ENCODE measurements at places on chromosomes 7 and 10.

GRCh38 chr10:117543225-117544003 lies 868 bp downstream of the EMX2 start:
- no peak overlapping the region for H3K4me3 ChIP-seq
- peaks cover 89% of the 10 kb centered on the region for H3K27me3 ChIP-seq
- H3K36me3 ChIP-seq = peaks cover 3% of the 10 kb centered on the region

DNA sequence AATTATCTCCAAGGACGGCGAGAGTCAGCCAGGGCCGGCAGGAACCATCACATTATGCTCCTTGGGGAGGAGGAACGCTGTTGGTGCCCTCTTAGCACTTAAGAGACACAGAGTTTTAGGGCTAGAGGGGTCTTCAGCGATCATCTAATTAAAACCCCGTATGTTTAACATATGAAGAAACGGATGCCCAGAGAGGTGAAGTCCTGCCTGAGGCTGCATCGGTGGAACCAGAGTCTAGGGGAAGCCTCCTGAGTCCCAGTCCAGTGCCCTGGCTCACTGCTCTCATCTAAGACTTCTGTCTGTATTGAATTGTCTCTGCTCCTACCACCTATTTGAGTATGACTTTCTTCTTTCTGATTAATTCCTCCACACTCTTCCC lies 688 bp upstream of the ABCB4 start:
- H3K4me1 ChIP-seq = peaks cover 9% of the 10 kb centered on the region
- DNase-seq = no peak
- H3K27me3 ChIP-seq = peaks cover 44% of the 10 kb centered on the region
- H3K4me3 ChIP-seq = no peak overlapping the region

GRCh38 chr7:135710417-135711138 lies 17.4 kb downstream of the SLC13A4 start:
- no peak for DNase-seq
- no peaks in the 10 kb centered on the region for H3K27me3 ChIP-seq
- H3K4me3 ChIP-seq = no peak overlapping the region
- no peaks in the 10 kb centered on the region for H3K36me3 ChIP-seq
- no peak overlapping the region for H3K27ac ChIP-seq

GRCh38 chr7:96004578-96004977 lies 232.2 kb downstream of the DYNC1I1 start:
- H3K4me1 ChIP-seq = no peaks in the 10 kb centered on the region
- peaks cover 2% of the 10 kb centered on the region for H3K27me3 ChIP-seq
- DNase-seq = no peak
- H3K4me3 ChIP-seq = no peak overlapping the region

DNA sequence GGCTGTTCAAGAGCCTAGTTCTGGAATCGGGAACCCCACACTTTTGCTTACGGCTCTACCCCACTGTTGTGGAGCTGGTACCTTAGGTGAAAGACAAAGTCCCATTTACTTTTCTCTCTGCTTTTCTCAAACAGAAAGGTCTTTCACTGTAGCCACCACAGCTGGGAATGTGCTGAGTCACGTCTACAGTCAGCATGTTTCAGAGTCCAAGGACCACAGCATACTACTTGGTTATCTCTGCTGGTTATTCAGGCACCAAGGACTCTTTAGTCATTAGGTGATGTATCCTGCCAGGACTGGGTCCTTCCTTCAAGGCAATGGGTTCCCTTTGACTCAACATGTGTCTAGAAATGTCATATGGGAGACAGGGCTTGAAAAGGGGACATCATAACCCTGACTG lies 266.8 kb upstream of the STEAP1 start:
- no peaks in the 10 kb centered on the region for H3K36me3 ChIP-seq
- H3K27ac ChIP-seq = no peak overlapping the region
- H3K4me3 ChIP-seq = no peak overlapping the region
- H3K4me1 ChIP-seq = no peaks in the 10 kb centered on the region

- H3K27ac ChIP-seq = no peak overlapping the region
- peaks cover 25% of the 10 kb centered on the region for H3K4me1 ChIP-seq
- H3K27me3 ChIP-seq = no peaks in the 10 kb centered on the region
- DNase-seq = no peak
- H3K36me3 ChIP-seq = peaks cover 23% of the 10 kb centered on the region
Observed at GRCh38 chr10:131961047-131961776, 20.5 kb downstream of the BNIP3 start.

DNA sequence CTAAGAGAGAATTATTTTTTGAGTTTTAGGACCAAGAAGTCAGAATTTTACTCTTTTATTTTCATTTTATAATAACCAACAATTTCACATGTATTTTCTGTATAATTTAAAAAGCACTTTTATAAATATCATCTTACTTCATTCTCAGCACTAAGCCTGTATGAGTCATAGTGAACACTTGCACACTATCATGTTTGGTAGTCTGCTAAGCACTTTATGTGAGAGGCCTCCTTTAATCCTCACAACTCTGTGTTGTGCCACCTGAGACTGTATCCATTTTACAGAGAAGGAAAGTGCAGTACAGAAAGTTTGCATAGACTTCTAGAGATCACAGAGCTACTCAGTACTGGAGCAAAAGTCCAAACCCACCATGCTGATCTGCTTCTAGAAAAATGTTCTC lies 939.6 kb downstream of the NRG3 start:
- no peaks in the 10 kb centered on the region for H3K4me1 ChIP-seq

DNA sequence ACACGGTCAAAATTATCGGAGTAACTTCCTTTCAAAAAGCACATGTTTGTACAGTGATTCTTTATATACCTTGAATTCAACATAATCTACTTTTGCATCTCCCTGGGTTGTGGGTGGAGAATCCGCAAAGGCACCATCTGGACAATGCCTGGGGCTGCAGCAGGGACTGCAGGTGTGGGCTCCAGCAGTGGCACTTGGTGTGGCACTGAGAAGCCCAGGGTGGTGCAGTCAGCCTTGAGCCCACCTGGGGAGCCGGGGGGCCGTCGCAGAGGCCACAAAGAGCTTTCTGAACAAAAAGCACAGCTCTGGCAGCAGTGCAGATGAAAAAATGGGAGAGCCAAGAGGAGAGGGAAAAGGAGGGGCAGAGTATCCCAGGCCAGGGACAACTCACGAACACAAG lies 22.2 kb downstream of the PARD3 start:
- no peak overlapping the region for H3K27ac ChIP-seq
- no peak overlapping the region for H3K4me3 ChIP-seq
- H3K27me3 ChIP-seq = no peaks in the 10 kb centered on the region

DNA sequence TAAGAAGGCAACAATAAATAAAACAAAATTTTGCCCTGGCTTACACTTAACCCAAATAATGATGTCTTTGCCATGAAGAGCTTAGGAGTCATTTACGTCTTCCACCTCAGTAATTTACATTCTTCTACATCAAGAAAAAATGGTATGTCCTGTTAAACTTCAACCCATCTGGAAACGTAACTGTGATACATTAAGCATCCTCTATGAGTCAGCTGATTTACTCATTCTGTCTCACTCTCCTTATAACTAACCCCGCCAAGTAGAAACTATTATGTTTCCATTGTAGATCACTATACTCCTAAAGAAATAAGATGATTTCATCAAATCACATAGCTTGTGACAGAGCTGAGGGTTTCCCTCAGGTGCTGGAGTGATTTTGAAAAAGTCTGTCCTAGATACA lies 330.7 kb downstream of the CDC14C start:
- H3K27ac ChIP-seq = no peak overlapping the region
- no peaks in the 10 kb centered on the region for H3K36me3 ChIP-seq
- no peaks in the 10 kb centered on the region for H3K4me1 ChIP-seq
- no peaks in the 10 kb centered on the region for H3K27me3 ChIP-seq
- no peak for DNase-seq
- no peak overlapping the region for H3K4me3 ChIP-seq

DNA sequence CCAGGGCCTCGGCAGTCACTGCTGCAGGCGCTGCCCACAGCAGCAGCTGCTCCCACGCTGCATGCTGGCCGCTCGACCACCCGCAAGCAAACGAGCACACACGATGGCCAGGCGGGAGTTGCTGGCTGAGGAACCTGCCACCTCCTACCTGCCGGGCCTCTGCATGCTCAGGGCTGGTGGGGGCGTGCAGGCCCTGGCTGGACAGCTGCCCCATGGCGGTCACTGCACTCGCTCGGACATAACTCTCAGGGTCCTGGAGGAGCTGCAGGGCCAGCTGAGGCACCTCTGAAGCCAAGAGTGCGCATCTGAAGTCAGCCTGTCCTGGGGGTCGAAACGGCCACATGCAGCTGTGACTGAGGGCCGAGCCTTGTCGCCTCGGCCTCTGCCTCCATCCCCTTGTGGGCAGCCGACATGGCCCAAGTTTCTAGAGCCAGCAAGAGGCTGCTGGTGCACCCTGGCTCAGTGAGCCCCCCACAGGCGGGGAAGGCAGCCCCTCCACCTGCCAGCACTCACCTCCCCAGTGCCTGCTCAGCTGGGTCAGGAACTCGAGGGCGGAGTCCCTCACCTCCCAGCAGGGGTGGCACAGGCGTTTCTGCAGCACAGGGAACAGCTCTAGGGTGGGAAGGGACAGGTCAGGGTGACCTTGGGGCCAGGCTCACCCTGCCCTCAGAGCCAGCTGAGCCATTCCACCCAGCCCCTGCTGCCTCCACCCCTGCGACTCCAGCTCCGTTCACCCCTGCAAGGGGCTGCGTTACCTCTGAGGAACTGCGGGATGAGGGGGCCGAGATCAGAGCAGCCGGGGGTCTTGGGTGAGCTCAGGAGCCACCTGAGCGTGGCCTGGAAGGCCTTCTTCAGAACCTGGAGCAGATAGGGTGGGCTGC lies 16.1 kb downstream of the BRAT1 start:
- no peak for DNase-seq
- H3K4me1 ChIP-seq = no peaks in the 10 kb centered on the region
- H3K27me3 ChIP-seq = no peaks in the 10 kb centered on the region
- H3K36me3 ChIP-seq = peaks cover 3% of the 10 kb centered on the region

- no peak overlapping the region for H3K27ac ChIP-seq
- no peak for DNase-seq
- no peak overlapping the region for H3K4me3 ChIP-seq
- H3K27me3 ChIP-seq = no peaks in the 10 kb centered on the region
- H3K4me1 ChIP-seq = peaks cover 10% of the 10 kb centered on the region
- no peaks in the 10 kb centered on the region for H3K36me3 ChIP-seq
Observed at GRCh38 chr10:72044417-72045041, 43.8 kb downstream of the SPOCK2 start.

- no peak overlapping the region for H3K27ac ChIP-seq
- H3K36me3 ChIP-seq = no peaks in the 10 kb centered on the region
- H3K4me3 ChIP-seq = no peak overlapping the region
- no peaks in the 10 kb centered on the region for H3K27me3 ChIP-seq
Observed at GRCh38 chr10:88115968-88116367, 252.5 kb downstream of the PTEN start.

DNA sequence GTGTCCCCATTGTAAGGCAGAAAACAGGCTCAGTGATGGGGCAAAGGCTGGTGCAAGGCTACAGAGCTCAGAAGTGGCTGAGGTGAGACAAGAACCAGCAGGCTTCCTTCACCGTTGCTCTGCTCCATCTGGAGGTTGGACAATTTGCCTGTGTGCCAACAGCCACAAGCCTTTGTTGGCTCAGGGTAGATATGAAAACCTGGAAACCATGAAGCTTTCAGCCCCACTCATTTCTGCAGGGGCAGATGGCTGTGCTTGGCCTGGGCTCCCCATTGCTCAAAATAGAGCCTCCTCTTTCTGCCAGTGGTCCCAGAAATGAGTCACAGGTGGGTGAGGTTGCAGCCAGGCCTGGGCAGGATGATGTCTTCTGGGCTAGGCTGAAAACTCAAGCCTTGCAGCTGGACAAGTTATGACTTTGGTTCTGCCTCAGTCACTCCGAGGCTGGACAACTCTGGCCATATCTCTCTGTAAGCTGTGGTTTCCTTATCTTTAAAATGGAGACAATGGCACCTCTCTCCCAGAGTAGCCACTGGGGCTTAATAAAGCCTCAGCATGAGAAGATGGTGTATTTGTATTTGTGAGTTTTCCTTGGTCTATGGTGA lies 12.2 kb upstream of the ZNF273 start:
- H3K4me1 ChIP-seq = peaks cover 10% of the 10 kb centered on the region
- peaks cover 51% of the 10 kb centered on the region for H3K27me3 ChIP-seq

GRCh38 chr10:8424555-8425211 lies 370.2 kb downstream of the GATA3 start:
- peaks cover 4% of the 10 kb centered on the region for H3K36me3 ChIP-seq
- H3K4me1 ChIP-seq = peaks cover 25% of the 10 kb centered on the region
- H3K4me3 ChIP-seq = no peak overlapping the region

GRCh38 chr10:132937861-132938260 lies 4.5 kb downstream of the CFAP46 start:
- peaks cover 38% of the 10 kb centered on the region for H3K27me3 ChIP-seq
- no peak for DNase-seq
- no peaks in the 10 kb centered on the region for H3K36me3 ChIP-seq
- peaks cover 7% of the 10 kb centered on the region for H3K4me1 ChIP-seq

- H3K27ac ChIP-seq = no peak overlapping the region
- H3K4me3 ChIP-seq = no peak overlapping the region
- H3K27me3 ChIP-seq = peaks cover 6% of the 10 kb centered on the region
- no peaks in the 10 kb centered on the region for H3K4me1 ChIP-seq
Observed at GRCh38 chr7:96116173-96116572, 205.7 kb downstream of the SLC25A13 start.

GRCh38 chr10:72665925-72666324 lies 26.0 kb upstream of the MCU start:
- DNase-seq = no peak
- H3K27me3 ChIP-seq = peaks cover 5% of the 10 kb centered on the region
- H3K4me3 ChIP-seq = no peak overlapping the region
- H3K4me1 ChIP-seq = no peaks in the 10 kb centered on the region
- H3K36me3 ChIP-seq = no peaks in the 10 kb centered on the region

DNA sequence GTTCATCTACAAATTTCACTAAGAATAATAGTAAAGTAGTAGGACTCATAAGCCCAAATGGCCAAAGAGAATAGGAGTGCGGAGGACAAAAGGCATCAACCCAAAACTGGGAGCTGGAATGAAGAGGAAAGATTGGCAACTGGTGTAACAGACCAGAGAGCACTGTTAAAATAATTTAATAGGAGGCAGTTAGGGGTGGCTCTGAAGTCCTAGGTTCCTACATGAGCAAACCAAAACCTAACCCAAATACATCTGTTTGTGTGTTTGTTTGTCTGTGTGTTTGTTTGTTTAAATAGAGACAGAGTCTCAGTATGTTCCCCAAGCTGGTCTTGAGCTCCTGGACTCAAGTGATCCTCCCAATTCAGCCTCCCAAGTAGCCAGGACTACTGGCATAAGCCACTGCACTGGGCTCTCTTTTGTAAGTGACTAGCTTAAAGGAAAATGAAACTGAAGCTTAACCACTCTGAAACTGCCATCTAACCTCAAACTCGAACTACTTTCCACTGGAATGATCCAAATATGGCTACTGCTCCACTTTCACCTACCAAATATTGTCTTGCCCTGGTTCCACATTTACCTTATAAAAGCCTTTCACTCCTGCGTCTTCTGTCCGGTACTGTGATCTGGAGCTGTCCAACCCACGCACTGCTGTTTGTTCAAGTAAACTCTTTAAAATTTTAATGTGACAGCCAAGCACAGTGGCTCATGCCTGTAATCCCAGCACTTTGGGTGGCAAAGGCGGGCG lies 94.9 kb downstream of the AKR1D1 start:
- DNase-seq = peak; percentile 40
- H3K27ac ChIP-seq = peak overlapping the region; percentile 39
- H3K4me3 ChIP-seq = no peak overlapping the region

- peaks cover 19% of the 10 kb centered on the region for H3K4me1 ChIP-seq
- peak overlapping the region; percentile 38 for H3K27ac ChIP-seq
- DNase-seq = peak; percentile 65
- H3K36me3 ChIP-seq = no peaks in the 10 kb centered on the region
- H3K27me3 ChIP-seq = no peaks in the 10 kb centered on the region
- peak overlapping the region; percentile 15 for H3K4me3 ChIP-seq
Observed at GRCh38 chr7:129535896-129536295, 33.6 kb downstream of the SMKR1 start.

- no peak for DNase-seq
- H3K27me3 ChIP-seq = no peaks in the 10 kb centered on the region
Observed at GRCh38 chr10:24383681-24384106, 174.8 kb downstream of the KIAA1217 start.
